ENCODE measurements at places on chromosomes 4 and X. TPM values are rescaled to one million over a fixed set of nuclear protein-coding genes. Genes with fewer than 3 reads are reported as not detected.

PNCK gene
- polyA plus RNA-seq: 73.7 TPM

GRCh38 chrX:16177260-16177659 lies 10.0 kb downstream of the MAGEB17 start:
- DNase-seq: no peak

CXorf49B gene
- not detected for polyA plus RNA-seq

DNA sequence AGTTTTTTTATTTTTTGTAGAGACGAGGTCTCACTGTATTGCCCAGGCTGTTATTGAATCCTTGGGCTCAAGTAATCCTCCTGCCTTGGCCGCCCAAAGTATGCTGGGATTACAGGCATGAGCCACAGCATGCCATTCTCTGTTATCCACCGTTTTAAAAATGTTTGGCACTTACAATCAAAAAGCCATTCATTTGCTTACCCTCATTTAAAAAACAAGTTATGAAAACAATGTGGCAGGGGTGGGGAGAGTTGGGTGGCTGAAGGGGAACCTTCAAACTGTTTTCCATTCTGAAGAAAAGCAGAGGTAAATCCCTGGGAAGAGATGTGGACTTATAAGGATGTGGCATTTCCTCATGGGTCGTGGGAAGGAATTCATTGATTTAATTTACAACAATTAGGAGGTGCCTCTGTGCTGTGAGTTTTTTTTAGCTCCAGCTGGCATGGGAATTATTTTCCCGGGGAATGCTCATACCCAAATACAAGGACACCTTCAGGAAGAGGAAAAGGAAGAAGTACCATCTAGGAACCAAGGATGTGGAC lies 103.5 kb downstream of the MID1 start:
- no peak for DNase-seq

GRCh38 chr4:87092389-87093141 lies 127.9 kb downstream of the KLHL8 start:
- peak; percentile 40 for DNase-seq

- DNase-seq: peak; percentile 1
Observed at GRCh38 chrX:104310090-104310489, 55.4 kb upstream of the ESX1 start.

DNA sequence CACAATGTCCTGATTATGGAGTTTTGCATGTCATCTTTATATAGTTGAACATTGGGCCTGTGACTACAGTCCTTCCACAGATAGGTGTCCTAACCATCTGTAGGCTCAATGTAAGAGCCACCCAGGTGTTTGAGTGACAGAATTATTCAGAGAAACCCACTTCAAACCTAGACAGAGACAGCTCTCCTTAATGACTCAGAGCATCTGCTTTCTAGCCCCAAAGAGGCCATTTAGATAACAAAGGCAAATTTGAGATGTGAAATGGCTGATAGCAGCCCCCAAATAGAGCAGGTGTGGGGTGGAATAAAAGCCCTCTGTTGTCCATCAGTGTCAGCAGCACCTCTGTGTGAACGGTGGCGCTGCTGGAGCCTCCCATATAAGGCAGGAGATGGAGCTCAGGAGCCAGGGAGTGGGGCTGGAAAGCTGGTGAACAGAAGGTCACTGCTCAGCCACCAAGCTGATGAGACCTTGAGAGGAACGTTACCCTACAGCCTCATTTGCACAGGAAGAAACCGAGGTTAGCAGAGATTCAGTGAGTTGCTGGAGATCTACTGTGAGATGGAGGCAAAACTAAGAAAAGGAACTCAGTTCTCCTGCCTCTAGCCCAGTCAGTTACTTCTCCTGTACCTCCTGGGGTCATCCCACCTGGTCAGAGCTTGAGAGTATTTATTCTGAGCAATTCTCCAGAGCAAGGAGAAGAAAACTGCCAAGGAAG lies 153.3 kb upstream of the LNX1 start:
- DNase-seq: no peak

PABPC5 gene
- 3.3 TPM for polyA plus RNA-seq

DNA sequence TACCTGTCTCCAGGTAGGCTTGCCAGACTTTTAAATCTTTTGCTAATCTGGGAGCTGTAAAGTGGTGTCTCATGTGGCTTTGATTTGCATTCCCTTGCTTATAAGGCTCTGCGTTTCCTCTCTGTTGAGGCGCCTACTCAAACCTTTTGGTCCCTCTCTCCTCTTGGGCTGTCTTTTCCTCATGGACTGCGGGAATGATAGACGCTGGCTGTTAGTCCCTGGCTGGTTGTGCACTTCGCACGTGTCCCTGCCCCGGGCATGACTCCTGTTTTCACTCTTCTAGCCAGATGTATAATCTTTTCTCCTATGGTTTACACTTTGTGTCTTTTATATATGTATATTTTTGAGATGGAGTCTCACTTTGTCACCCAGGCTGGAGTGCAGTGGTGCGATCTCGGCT lies 39.7 kb downstream of the RGS12 start:
- DNase-seq: no peak

GRCh38 chrX:115535844-115536243 lies 25.1 kb upstream of the PLS3 start:
- no peak for DNase-seq

RNF212 gene
- 4.2 TPM for polyA plus RNA-seq

- no peak for DNase-seq
Observed at GRCh38 chr4:186829097-186829496, 105.4 kb upstream of the FAT1 start.

GRCh38 chrX:151982222-151982621 lies 7.7 kb upstream of the GABRE start:
- no peak for DNase-seq

- no peak for DNase-seq
Observed at GRCh38 chr4:146709956-146710355, 71.3 kb downstream of the POU4F2 start.

TRIM60 gene
- not detected for polyA plus RNA-seq

DNA sequence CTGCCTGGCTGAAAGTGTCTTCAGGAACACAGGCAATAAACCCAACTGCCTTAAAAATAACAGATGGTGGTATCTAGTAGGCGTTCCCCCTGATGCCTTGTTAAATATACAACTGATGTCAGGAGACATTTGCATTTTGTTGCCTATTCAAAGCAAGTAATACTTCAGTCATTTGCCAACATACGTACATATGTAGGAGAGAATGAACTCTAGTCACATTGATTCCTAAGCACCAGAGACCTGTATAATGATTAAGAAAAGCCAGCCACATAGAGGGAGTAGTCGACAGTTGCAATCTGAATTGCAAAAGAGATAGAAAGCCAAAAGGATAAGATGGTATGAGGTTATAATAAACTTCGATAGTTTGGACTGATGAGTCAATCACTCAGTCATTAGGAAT lies 191.0 kb upstream of the EMCN start:
- no peak for DNase-seq

GAGE12H gene
- polyA plus RNA-seq: not detected

DNA sequence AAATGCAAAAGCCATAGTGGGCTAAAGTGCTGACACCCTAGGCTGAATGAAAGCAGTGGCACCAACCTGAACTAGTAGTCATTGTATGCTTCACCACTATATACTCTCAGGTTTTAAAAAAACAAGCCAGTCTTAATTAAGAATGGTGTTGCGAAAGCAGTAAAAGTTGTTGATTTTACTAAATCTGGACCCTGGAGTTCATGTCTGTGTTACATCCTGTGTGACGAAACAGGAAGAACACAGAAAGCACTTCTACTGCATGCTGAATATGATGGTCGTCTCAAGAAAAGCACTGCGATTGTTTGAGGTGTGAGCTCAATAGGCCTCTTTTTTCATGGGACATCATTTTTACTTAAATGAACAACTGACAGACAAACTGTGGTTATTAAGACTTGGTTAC lies 24.2 kb upstream of the GDPD2 start:
- no peak for DNase-seq

- DNase-seq: no peak
Observed at GRCh38 chr4:8237256-8237989, 32.1 kb upstream of the HTRA3 start.

DNA sequence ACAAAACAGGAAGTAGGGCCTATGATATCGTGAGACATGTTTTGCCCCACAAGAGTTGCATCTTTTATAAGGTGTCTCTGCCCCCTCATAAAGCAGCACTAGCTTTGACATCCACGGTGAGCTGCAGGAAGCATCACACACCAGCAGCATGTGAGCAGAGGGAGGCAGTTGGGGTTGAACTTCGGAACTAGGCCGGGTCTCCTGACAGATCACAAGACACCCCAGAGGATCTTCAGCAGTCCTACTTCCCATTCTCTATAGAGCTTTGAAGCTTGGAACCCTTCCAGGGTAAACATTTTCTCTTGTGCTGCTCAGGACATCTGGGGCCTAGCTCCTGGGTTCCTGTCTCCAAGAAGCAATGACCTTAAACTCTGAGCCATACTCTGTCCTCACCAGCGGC lies 27.5 kb downstream of the YY2 start:
- no peak for DNase-seq

GRCh38 chrX:46325312-46325877 lies 219.8 kb downstream of the ZNF674 start:
- no peak for DNase-seq

- DNase-seq: no peak
Observed at GRCh38 chr4:184344435-184344834, 126.8 kb upstream of the ENPP6 start.

F9 gene
- 0.20 TPM for polyA plus RNA-seq

SPATA18 gene
- 0.96 TPM for polyA plus RNA-seq

DNA sequence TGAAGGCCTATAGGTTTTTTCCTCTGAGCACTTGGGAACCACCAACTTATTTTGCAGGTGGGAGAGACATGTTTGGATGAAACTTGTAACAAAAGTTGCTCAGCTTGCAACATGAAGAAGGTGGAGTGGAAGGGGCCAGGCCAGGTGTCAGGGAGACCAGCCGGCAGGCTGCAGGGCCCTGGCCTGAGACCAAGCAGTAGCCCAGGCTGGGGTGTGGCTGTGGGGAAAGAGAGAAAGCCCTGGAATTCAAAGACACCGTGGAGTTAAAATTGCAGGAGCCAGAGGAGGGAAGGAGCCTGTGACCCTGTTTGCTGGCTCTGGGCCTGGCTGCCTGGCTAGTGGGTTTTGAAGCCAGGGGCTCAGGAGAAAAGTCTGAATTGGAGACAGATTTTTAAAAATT lies 43.4 kb downstream of the EFNB1 start:
- DNase-seq: no peak

GRCh38 chr4:45566896-45567603 lies 556.8 kb downstream of the GABRG1 start:
- no peak for DNase-seq

GRCh38 chr4:165971933-165972332 lies 98.9 kb downstream of the TLL1 start:
- no peak for DNase-seq

H2BW2 gene
- polyA plus RNA-seq: not detected

DNA sequence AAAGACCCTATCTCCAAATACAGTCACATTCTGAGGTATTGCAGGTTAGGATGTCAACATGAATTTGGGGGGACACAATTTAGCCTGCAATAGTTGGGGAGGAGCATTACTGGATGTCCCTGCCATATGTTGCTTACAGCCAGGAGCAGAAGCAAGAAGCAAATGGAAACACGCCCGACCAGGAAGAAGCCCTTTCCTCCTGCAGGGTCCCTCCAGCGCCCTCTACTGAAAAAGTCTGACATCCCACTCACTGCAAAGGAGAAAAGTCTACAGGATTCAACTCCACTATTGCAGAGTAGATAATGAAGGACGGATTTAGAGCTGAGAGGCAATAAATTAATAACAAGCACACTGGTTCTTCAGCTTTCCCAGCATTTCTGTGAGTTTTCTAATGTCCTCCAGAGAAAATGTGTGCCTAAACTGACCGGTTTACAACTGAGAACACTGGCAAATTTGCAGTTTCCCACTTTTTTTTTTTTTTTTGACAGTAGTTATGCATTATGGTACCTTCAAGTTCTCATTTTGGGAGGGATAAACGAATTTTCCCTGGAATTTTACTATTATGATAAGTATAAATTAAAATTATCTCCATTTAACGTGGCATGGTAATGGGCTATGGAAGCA lies 31.7 kb downstream of the COQ2 start:
- no peak for DNase-seq

- peak; percentile 82 for DNase-seq
Observed at GRCh38 chr4:86359944-86360478, at the start of gene MAPK10. Gene MAPK10 (minus strand): TSS chr4:86360053.

- DNase-seq: no peak
Observed at GRCh38 chr4:10240691-10241090, 124.1 kb upstream of the WDR1 start.

CCDC149 gene
- 10.1 TPM for polyA plus RNA-seq

DNA sequence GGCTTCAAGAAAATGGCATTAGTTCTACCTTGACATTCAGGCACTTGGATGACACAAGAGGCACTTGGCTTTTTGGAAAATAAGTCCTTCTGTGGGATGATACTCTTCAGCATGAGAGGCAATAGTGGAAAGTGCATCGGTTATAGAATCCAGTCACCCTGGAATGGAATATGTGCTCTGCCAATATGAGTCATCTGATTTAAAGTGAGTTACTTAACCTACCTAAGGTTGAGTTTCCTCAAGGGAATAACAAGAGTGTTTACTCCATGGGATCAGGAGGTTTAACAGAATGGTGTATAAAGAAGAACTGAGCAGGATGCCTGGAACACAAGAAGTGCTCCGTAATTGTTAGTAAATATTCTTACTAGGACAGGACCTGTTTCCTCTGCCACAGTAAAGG lies 10.7 kb downstream of the SLC39A8 start:
- no peak for DNase-seq

GRCh38 chr4:35105486-35105885 lies 1138.8 kb downstream of the ARAP2 start:
- peak; percentile 11 for DNase-seq

- DNase-seq: no peak
Observed at GRCh38 chrX:125646195-125646594, 326.5 kb downstream of the TEX13C start.

SPANXB1 gene
- polyA plus RNA-seq: not detected

TRIM2 gene
- 15.1 TPM for polyA plus RNA-seq

- DNase-seq: no peak
Observed at GRCh38 chr4:37471971-37472370, 214.2 kb downstream of the RELL1 start.

- DNase-seq: no peak
Observed at GRCh38 chr4:118012142-118012541, 22.1 kb upstream of the NDST3 start.

GRCh38 chr4:123417813-123418212 lies 21.2 kb downstream of the SPRY1 start:
- DNase-seq: no peak

DNA sequence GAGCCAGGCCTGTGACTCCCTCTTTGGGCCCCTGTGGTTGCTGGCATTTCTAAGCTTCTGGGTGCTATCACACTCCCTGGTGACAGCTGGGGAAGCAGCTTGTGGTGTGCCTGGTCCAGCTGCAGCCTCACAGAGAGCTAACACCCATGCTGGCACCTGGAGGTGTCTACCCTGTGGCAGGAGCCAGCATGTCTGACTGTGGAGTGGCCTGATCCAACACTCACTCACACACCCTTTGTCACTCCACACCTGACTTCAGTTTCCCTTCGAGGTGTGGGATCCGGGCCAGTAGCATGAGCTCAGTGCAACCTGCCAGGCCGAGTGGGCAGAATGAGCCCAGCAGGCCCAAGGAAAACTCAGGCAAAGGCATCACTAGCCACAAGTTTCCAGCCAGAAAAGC lies 67.5 kb downstream of the TECRL start:
- DNase-seq: no peak

SORBS2 gene
- polyA plus RNA-seq: 493 TPM
